ENCODE measurements at places on chromosomes 12 and 14. TPM values are rescaled to one million over a fixed set of nuclear protein-coding genes. Genes with fewer than 3 reads are reported as not detected.

DNA sequence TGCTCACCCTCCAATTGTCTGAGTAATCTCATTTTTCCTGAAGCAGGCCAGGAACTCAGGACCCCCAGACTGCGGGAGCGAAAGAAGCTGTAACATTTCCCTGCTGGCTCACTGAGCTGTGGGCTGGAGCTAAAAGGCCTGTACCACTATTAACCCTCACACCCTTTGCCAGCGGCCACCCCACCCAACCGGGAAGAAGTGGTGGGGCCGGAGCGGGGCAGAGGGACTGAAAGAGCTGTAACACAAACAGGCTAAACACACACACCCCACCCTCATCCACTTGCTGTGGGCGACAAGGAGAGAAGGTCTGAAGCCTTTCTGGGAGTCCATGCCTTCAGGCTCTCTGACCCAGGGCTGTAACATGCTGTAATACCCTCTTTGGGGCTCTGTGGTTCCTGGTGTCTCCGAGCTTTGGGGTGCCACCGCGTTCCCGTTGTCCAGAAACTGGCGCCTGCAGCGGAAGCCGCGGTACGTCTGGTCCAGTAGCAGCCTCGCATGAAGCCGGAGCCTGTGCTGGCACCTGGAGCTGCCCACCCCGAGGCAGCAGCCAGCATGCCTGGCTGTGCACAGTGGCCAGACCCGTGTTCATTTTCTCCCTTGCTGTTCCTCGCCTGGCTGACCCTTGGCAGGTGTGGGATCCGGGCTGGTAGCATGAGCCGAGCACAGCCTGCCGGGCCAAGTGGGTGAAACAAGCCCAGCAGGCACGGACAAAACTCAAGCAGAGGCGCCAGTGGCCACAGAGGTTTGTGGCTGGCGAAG is 345.5 kb upstream of the MGAT4C start:
- no peaks in the 10 kb centered on the region for H3K36me3 ChIP-seq
- H3K4me1 ChIP-seq: no peaks in the 10 kb centered on the region
- DNase-seq: no peak
- no peak overlapping the region for H3K4me3 ChIP-seq

DNA sequence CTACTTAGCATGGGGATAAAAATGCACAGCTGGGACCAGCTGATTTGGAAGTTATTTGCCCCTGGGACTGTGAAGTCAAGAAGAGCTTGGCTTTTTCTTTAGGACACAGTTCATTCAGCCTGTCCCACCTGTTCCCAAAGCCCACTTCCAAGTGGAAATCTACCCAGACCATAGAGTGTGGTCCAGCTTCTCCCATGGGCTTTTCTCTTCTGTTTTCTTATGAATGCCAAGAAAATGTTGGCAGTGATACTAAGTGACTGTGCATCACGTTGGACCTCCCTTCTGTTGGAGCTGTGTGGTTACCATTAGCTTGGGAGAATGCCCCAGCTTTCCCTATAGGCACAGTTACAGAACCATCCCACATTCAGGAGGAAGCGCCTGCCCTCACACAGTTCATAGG is 89.4 kb downstream of the NT5DC3 start:
- H3K4me1 ChIP-seq: no peaks in the 10 kb centered on the region
- DNase-seq: no peak
- H3K27ac ChIP-seq: no peak overlapping the region
- no peaks in the 10 kb centered on the region for H3K36me3 ChIP-seq

DNA sequence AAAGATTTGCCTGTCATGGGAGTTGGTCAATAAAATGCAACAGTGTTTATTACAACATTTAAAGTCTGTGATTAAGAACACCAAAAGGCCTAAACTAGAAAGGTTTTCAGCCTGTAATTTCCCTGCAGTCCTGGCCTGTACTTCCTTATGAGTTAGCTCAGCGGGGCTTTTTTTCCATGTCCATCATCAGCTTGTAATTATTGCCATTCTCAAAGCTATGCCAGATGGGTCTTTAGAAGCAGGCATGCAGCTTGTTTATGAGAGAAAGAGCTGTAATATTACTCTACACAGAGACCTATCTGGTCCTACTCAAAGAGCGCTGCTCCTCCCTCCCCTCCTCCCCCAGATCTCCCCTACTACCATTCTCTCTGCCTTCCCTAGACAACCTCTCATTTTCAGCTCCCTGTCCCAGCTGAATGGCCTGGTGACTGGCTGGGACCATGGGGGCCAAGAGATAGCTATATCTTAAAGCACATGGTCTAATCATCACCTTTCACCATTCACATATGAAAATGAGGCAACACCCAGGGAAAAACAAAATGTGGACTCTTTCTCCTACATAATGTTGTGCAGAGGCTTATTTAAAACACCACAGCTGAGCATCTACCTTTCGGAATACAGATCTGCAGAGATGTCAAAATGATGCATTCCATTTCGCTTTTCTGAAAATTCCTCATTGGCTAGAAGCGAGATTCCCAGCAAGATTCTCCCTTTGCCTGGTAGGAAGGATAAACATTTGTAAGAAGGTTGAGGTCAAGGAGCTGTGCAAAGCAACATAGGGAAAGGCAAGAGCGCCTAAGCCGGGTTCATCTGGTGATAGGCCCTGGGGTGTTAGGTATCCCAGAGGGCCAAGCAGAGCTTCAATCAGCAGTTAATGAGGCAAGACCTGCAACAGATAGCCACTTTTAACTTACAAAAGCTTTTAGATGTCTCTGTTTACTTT is 209.7 kb upstream of the CDKN3 start:
- DNase-seq: no peak
- no peaks in the 10 kb centered on the region for H3K36me3 ChIP-seq
- no peak overlapping the region for H3K27ac ChIP-seq
- H3K4me1 ChIP-seq: peaks cover 27% of the 10 kb centered on the region
- H3K27me3 ChIP-seq: no peaks in the 10 kb centered on the region
- no peak overlapping the region for H3K4me3 ChIP-seq

DNA sequence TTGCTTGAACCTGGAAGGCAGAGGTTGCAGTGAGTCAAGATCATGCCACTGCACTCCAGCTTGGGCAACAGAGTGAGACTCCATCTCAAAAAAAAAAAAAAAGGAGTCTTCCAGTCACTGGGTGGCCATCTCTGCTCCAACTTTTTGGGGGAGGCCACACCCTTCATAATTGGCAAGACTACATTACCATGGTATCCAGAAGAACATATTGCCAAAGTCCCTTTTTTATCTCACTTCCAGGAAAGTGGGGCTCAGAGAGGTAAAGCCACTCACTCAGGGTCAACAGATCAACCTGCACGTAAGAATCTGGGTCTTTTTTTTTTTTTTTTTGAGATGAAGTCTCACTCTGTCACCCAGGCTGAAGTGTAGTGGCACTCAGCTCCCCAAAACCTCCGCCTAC is 5.0 kb upstream of the CD63 start:
- H3K27me3 ChIP-seq: no peaks in the 10 kb centered on the region
- H3K36me3 ChIP-seq: no peaks in the 10 kb centered on the region
- no peak overlapping the region for H3K4me3 ChIP-seq
- peaks cover 21% of the 10 kb centered on the region for H3K4me1 ChIP-seq
- H3K27ac ChIP-seq: no peak overlapping the region
- DNase-seq: no peak

GRCh38 chr14:97055355-97055754 is 258.2 kb downstream of the VRK1 start:
- no peaks in the 10 kb centered on the region for H3K27me3 ChIP-seq
- no peaks in the 10 kb centered on the region for H3K4me1 ChIP-seq
- no peak for DNase-seq
- H3K36me3 ChIP-seq: no peaks in the 10 kb centered on the region
- no peak overlapping the region for H3K27ac ChIP-seq

The GPR84 gene
- not detected for polyA plus RNA-seq

DNA sequence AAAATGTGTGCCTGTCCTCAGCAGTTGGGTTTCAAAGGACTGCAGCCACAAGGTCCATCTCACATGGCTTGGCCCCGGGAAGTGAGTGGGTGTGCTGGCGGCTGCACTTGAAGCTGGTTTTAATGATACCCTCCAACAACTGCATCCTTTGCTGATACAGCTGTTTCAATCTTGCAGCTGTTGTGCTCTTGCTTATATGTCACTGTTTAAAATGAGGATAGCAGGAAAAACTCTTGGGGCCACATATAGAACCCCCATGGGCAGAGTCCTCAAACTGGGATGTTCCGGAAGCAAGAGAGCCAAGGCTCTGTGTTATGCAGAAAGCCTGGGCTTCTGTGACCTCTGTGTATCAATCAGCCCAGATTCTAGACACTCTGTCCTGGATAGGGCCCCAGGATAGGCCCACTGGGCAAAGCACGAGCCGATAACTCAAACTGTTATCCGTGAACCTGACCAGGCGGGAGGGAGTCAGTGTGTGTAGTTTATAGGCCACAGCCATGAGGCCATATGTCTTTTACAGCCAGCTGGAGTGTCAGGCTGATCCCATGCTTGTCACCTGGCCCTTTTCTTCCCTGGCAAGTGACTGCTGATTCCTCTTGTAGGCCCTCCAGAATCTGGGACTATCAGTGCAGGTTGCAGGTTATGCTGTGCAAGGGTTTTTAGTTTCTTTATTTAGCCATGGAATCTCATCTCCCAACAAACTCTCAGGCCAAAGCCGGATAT is 74.3 kb downstream of the SSPN start:
- DNase-seq: no peak
- H3K4me1 ChIP-seq: peaks cover 18% of the 10 kb centered on the region
- H3K4me3 ChIP-seq: no peak overlapping the region
- H3K27me3 ChIP-seq: peaks cover 2% of the 10 kb centered on the region

The OR6C2 gene
- polyA plus RNA-seq: not detected

DNA sequence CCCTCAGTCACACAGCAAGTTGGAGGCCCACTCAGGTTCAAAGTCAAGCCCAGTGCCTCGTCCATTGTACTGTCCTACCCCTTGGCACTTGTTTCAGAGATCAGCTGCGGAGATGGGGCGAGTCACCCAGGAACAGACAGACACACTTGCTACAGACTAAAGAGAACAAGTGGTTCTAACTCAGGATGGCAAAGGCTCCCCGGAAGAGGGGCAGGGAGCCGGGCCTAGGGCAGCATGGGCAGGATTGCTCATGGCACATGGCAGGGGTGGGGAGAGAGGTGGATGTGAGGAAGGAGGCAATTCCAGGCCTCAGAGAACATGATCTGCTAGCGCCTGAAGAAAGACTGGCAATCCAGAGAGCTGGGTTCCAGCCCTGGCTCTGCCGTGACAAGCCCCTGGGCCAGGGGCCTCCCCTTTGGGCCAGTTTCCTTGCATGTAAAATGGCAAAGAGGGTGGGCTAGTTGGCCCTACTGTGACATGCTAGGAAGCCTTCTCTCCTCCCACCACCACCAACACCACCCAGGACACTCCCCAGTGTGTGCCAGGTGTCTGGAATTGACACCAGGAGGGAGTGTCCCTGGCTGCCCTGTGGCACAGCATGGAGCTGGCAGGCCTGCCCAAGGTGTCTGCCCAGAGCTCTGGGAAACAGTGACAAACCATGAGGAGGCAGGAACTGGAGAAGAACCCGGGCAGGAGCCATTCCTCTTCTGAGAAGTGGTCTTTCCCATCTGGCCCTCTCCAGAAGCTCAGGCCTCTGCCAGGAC is 24.0 kb upstream of the IRF2BPL start:
- no peak overlapping the region for H3K4me3 ChIP-seq
- peaks cover 11% of the 10 kb centered on the region for H3K4me1 ChIP-seq
- H3K36me3 ChIP-seq: no peaks in the 10 kb centered on the region
- DNase-seq: no peak
- H3K27me3 ChIP-seq: no peaks in the 10 kb centered on the region
- H3K27ac ChIP-seq: peak overlapping the region; percentile 6

DNA sequence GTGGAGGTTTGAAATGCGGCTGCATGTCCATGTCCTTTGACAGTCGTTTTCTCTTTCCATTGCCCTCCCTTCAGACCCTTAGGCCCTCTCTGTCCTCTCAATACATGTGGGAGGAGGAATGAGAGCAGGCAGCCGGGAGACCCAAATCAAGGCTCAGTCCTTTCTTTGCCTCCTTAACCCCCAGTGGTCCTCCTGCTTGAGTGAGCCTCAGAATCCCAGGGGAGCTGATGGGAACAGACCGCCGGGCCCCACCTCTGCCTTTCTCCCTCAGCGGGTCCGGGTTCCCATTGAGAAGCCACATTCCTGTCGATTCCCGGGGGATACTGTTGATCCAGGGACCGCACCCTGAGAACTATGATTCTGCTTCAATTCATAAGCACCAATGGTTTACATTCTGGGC is 77.9 kb upstream of the RFLNA start:
- peaks cover 11% of the 10 kb centered on the region for H3K4me1 ChIP-seq
- H3K27me3 ChIP-seq: no peaks in the 10 kb centered on the region
- H3K4me3 ChIP-seq: no peak overlapping the region
- DNase-seq: no peak
- H3K36me3 ChIP-seq: no peaks in the 10 kb centered on the region

The TRHDE gene
- not detected for polyA plus RNA-seq

DNA sequence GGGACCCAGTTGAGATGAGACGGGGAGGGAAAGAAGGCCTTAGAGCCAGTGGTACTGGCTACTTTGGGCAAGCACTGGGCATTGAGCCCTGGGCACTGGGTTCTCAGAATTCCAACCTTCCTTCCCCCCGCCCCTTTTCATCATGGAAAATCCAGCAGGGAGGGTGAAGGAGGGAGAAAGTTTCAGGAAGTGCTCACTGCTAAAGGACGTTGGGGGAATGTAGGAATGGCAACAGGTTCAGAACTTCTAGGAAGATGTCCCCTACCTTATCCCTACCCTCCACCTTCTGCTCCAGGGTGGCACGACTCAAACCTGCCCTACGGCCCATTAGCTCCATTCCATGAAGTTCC is 4.2 kb upstream of the TNS2 start:
- peaks cover 37% of the 10 kb centered on the region for H3K4me1 ChIP-seq
- H3K36me3 ChIP-seq: no peaks in the 10 kb centered on the region
- H3K27me3 ChIP-seq: no peaks in the 10 kb centered on the region

- peaks cover 13% of the 10 kb centered on the region for H3K27me3 ChIP-seq
- no peak overlapping the region for H3K4me3 ChIP-seq
- no peaks in the 10 kb centered on the region for H3K36me3 ChIP-seq
- no peak overlapping the region for H3K27ac ChIP-seq
Observed at GRCh38 chr12:5473783-5474116, 41.8 kb downstream of the NTF3 start.

- peak; percentile 33 for DNase-seq
- no peaks in the 10 kb centered on the region for H3K27me3 ChIP-seq
- H3K4me1 ChIP-seq: peaks cover 25% of the 10 kb centered on the region
- no peaks in the 10 kb centered on the region for H3K36me3 ChIP-seq
Observed at GRCh38 chr14:55794655-55795595, 214.9 kb downstream of the KTN1 start.

DNA sequence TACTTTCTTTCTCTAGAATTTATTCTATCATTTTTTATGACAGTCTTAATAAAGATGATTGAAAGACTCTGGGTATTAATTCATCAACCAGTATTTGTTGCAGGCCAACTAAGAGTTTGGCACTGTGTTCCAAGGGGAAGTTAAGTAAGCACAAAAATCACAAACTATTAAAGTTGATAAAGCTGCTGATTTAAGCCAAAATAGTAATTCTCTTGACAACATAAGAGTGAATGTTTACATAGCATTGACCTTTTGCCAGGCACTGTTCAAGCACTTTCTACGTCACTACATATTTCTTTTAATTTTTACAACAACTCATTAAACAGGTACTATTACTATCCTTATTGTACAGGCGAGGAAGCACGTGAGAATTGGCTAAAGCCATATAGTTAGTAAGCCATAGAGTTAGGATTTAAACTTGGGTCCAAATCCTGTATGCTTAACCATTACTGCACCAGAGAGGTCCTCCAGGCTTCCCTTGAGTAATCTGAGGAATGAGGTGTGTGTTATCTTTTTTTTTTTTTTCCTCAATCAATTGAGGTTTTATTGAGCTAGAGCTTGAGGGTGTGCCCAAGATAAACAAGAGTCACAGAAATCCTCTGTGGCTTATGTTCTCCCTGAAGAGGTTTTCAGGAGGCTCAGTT is 1009.6 kb downstream of the DIO2 start:
- H3K27ac ChIP-seq: no peak overlapping the region
- H3K27me3 ChIP-seq: no peaks in the 10 kb centered on the region
- H3K4me3 ChIP-seq: no peak overlapping the region
- no peaks in the 10 kb centered on the region for H3K4me1 ChIP-seq

The OR4N2 gene
- polyA plus RNA-seq: not detected

Data from endothelial cell of umbilical vein (primary cell).